ENCODE measurements at places on chromosomes 3 and 15.

- DNase-seq = no peak
These were observed 7.5 kb downstream of the CCNL1 start for GRCh38 chr3:157152438-157152837.

- DNase-seq = no peak
These were observed 108.1 kb upstream of the GMNC start for GRCh38 chr3:190970560-190970959.

GRCh38 chr3:115922681-115923347 is 299.5 kb downstream of the GAP43 start:
- peak; percentile 32 for DNase-seq

- peak; percentile 31 for DNase-seq
These were observed 87.0 kb upstream of the NECTIN3 start for GRCh38 chr3:110984456-110985250.

- DNase-seq = no peak
These were observed 47.1 kb upstream of the BNIP2 start for GRCh38 chr15:59736181-59736580.

DNA sequence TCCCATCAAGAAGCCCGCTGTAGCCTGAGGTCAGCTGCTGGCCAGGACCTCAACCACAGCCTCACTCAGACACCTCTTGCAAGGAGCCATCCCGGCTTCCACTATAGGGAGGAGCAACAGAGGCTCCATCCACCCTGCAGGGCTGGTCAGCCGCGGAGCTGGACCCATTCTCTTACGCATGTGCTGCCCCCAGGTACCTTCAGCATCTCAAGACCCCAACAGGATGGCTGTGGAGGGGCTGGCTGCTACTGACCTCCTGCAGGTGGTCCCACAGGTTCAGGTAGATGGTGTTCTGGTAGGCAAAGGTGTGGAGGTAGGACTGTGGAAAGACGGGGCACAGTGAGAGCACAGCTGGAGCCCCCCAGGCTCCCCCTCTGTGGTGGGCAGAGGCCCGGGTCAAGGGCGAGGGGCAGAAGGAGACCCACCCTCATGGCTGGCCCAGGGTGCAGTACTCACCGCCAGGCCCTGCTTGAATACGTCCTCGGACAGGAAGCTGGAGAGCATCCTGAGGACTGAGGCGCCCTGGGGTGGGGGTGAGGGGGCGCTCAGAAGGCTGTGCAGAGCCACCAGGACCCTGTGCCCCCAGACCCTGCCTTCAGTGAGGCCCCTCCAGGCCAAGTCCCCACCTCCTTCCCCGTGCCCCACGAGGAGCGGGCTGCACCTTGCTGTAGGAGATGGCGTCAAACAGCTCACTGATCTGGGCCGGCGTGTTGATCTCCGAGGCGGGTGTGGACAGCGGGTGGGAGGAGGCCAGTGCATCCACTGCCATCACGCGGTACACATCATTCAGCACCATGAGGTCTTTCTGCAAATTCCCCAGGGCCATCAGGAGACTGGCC is 11.4 kb downstream of the ANPEP start:
- DNase-seq = no peak

GRCh38 chr15:68078365-68078764 is 24.2 kb downstream of the PIAS1 start:
- no peak for DNase-seq

GRCh38 chr3:110810356-110810755 is 261.3 kb upstream of the NECTIN3 start:
- DNase-seq = no peak

GRCh38 chr3:165195640-165196576 is at the start of gene SLITRK3:
Gene SLITRK3 (minus strand): TSS chr3:165196384. CDS start chr3:165190830, 5,554 bp downstream.
- no peak for DNase-seq

DNA sequence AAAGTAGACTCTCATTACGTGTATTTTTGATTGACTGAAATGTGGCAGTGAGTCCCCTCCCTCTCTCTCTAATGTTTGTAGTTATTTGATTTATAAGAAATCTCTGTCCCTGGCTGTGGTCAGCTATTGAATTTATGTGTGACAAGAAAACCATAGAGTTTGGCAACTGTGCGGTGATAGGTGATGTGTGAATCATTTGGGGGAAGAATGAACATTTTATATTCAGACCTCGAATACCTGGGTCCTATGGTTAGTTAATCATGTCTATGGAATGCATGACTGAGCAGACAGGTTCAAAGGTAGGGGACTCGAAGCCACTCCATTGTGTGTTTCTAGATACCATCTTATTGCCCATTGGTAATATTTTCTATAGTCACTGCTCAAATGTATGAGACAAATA is 712.1 kb downstream of the MECOM start:
- DNase-seq = no peak

GRCh38 chr15:101406036-101406435 is 83.5 kb downstream of the PCSK6 start:
- no peak for DNase-seq

- no peak for DNase-seq
These were observed 25.6 kb downstream of the APBA2 start for GRCh38 chr15:28911310-28911931.

- DNase-seq = no peak
These were observed 247.6 kb upstream of the C2CD4B start for GRCh38 chr15:62412686-62413085.
